ENCODE measurements at places on chromosomes 3 and 15.

DNA sequence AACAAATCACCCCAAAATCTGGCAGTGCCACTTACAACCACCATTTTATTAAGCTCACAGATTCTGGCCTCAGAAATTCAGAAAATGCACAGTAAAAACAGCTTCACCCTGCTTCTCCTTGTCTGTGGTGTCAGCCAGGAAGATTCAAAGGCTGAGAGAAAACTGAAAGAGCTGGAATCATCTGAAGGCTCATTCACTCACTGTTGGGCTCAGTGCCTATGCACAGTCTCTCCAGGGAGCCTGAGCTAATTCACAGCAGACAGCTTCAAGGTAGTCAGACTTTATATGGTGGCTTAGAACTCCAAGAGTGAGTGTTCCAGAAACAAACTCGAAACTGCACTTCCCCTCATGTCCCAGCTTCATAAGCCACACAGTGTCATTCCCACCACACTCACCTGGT, 16.5 kb upstream of the PLOD2 start:
- DNase-seq, result no peak

- peak; percentile 79 for DNase-seq
These were observed 52.9 kb downstream of the RYK start for GRCh38 chr3:134197681-134198261.

- no peak for DNase-seq
These were observed 25.5 kb upstream of the MYO1E start for GRCh38 chr15:59398220-59398619.

- peak; percentile 58 for DNase-seq
These were observed 1026.2 kb upstream of the NR2F2 start for GRCh38 chr15:95304151-95304946.

DNA sequence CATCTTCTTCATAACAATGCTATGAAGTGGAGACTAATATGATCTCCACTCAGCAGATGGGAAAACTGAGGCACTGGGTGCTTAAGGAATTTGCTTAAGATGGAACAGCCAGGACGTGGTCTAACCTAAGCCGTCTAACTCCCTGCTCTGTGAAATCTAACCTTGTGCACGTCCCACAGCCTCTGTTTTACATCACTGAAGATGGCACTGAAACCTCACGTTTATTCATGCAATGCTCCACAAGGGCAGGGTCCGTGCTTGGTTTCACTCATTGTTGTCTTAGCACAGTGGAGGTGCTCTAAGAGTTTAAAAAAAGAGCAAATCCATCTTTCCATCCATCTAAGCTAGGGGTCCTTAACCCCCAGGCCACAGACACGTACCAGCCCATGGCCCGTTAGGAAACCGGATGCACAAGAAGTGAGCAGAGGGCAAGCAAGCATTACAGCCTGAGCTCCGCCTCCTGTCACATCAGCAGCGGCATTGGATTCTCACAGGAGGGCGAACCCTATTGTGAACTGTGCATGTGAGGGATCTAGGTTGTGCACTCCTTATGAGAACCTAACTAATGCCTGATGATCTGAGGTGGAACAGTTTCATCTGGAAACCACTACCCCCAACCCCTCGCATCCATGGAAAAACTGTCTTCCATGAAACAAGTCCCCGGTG, 118.0 kb downstream of the FOXP1 start:
- no peak for DNase-seq

GRCh38 chr3:77887611-77888010, 847.7 kb downstream of the ROBO2 start:
- DNase-seq, result peak; percentile 77

GRCh38 chr3:111577798-111578685, 17.1 kb downstream of the ZBED2 start:
- peak; percentile 91 for DNase-seq

DNA sequence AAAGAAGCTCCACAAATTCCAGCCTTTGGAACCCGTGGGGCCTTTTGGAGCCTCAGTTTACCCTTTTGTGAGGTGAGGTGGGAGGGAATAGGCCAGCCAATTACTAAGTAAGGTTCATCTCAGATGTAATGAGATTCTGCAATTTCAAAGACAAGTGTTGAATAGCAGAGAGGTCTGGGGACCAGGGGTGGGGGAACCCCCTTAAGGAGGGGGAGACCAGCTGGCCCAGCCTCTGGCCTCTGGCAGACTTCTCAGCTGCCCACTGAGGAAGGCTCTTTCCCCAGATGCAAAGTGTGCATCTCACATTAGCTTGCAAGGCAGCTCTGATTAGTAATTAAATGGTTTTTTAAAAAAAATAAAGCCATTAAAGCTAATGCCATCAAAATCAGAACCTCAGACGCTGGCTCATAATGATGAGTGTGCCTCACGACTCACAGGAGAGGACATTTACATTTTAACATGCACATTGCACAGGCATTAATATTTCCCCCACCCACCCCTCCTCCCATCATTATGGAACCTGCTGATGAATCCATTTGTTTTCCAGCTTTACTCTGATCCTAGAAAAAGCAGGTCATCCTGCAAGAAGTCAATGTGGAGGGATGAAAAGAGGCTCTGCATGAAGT, 176.7 kb upstream of the TLE3 start:
- DNase-seq, result no peak

- no peak for DNase-seq
These were observed 56.2 kb downstream of the IL5RA start for GRCh38 chr3:3053974-3054373.

All from iris pigment epithelial cell (primary cell).